ENCODE measurements at places on chromosomes 11 and 22. TPM values are rescaled to one million over a fixed set of nuclear protein-coding genes. Genes with fewer than 3 reads are reported as not detected.

Gene P2RX3
- total RNA-seq, result not detected

Gene HBE1
- not detected for total RNA-seq

Gene PHF21B
- total RNA-seq, result 0.61 TPM

Gene IL17REL
- 0.08 TPM for total RNA-seq

Gene DDTL
- total RNA-seq, result 1.6 TPM

Gene BDNF
- total RNA-seq, result 6.3 TPM
